PC-3 (cell line): ENCODE measurements at places on chromosomes 6 and 20. TPM values are rescaled to one million over a fixed set of nuclear protein-coding genes. Genes with fewer than 3 reads are reported as not detected.
A peak's percentile ranks its signal among the peaks of the same experiment; 100 is the strongest.

DNA sequence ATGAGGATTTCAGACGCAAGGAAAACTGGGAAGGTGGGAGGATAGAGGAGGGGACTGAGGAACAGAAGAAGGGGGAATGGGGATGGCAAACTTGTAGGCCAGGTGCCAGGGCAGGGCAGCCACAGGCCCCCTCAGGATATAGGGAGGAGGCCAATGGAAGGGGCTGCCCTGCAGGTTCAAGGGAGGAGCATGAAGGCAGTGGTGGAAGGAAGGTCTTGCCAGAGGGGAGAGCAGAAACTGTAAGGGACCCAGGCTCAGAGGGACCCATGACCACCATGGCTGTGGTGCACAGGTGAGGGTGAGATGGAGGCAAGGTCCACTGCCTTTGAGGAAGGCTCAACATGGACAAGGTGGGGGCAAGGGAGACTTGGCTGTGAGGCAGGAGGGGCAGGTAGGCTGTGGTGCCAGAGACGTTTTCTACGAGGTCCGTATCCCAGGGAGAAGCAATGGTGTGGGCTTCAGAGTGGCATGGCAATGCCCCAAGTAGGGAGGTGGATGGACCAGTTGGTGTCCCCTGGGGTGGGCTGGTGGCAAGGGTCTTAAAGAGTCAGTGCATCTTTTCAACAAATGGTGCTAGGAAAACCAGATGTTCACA lies 22.7 kb downstream of the HLA-F start:
- no peak overlapping the region for H3K27ac ChIP-seq
- no peak overlapping the region for H3K4me3 ChIP-seq
- H3K4me1 ChIP-seq = peaks cover 11% of the 10 kb centered on the region
- H3K36me3 ChIP-seq = no peaks in the 10 kb centered on the region

- H3K36me3 ChIP-seq = no peaks in the 10 kb centered on the region
- no peak overlapping the region for H3K27ac ChIP-seq
- H3K4me3 ChIP-seq = no peak overlapping the region
- no peak for DNase-seq
- no peaks in the 10 kb centered on the region for H3K27me3 ChIP-seq
- no peaks in the 10 kb centered on the region for H3K4me1 ChIP-seq
Observed at GRCh38 chr20:42212391-42212790, 594.2 kb upstream of the CHD6 start.

DNA sequence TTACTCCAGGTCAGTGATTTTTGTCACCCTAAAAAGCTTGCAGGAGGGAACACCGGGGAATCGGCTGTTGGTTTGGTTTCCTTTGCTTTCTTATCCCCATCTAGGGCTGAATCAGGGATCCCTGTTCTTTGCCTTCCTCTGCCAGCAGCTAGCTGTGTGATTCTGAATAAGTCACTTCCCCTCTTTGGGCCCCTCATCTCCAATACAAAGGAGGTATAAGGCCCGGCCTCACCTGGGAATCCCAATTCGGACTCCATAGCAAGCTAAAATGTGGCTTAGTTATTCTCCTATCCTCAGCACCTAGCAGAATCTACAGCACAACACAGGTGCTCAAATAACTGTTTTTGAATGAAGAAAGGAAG lies 18.5 kb upstream of the ARMC12 start:
- H3K4me1 ChIP-seq = no peaks in the 10 kb centered on the region
- no peak overlapping the region for H3K4me3 ChIP-seq
- no peaks in the 10 kb centered on the region for H3K36me3 ChIP-seq
- H3K27me3 ChIP-seq = no peaks in the 10 kb centered on the region

DNA sequence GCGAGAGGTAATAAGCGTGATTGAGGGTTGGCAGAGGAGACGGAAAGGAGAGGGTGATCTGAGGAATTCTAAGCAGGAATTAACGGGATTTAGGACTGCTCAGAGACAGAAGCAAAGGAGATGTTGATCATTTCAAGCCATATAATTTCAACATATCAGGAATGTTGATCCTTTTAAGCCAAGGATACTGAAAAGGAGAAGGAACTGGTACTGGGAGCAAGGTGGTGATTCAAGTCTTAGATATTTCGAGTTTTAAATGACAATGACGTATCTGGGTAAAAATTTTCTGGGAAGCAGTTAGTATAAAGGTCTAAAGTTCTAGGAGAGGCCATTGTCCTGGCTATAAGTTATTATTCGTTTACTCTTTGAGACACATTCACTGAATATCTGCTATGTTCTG lies 91.3 kb upstream of the OGFRL1 start:
- peak overlapping the region; percentile 22; the same call in 1 of the 2 replicates for H3K4me3 ChIP-seq
- peak; percentile 64 for DNase-seq
- H3K27ac ChIP-seq = peak overlapping the region; percentile 57
- H3K4me1 ChIP-seq = peaks cover 32% of the 10 kb centered on the region
- H3K36me3 ChIP-seq = no peaks in the 10 kb centered on the region

GRCh38 chr6:84500726-84501125 lies 263.7 kb downstream of the TBX18 start:
- H3K4me3 ChIP-seq = no peak overlapping the region
- no peaks in the 10 kb centered on the region for H3K4me1 ChIP-seq
- DNase-seq = no peak
- H3K27ac ChIP-seq = no peak overlapping the region
- no peaks in the 10 kb centered on the region for H3K36me3 ChIP-seq

- DNase-seq = no peak
- H3K4me1 ChIP-seq = no peaks in the 10 kb centered on the region
- no peak overlapping the region for H3K4me3 ChIP-seq
- H3K27me3 ChIP-seq = peaks cover 35% of the 10 kb centered on the region
Observed at GRCh38 chr20:64223526-64224067, 32.0 kb upstream of the PCMTD2 start.

GRCh38 chr6:44300292-44300823 lies 12.8 kb downstream of the AARS2 start:
- H3K4me3 ChIP-seq = no peak overlapping the region
- H3K27me3 ChIP-seq = peaks cover 28% of the 10 kb centered on the region
- H3K4me1 ChIP-seq = no peaks in the 10 kb centered on the region
- H3K36me3 ChIP-seq = peaks cover 30% of the 10 kb centered on the region

The CAGE1 gene
- total RNA-seq = 0.29 TPM in 1 of 2 replicates, not detected in the other

The TRMT11 gene
- total RNA-seq = 17.9 and 23.5 TPM in 2 replicates
